ENCODE measurements at places on chromosomes 6 and 20.

GRCh38 chr20:53019464-53019863 is 47.3 kb downstream of the TSHZ2 start:
- no peak for DNase-seq

GRCh38 chr6:33834401-33835392 is 30.9 kb upstream of the MLN start:
- no peak for DNase-seq

DNA sequence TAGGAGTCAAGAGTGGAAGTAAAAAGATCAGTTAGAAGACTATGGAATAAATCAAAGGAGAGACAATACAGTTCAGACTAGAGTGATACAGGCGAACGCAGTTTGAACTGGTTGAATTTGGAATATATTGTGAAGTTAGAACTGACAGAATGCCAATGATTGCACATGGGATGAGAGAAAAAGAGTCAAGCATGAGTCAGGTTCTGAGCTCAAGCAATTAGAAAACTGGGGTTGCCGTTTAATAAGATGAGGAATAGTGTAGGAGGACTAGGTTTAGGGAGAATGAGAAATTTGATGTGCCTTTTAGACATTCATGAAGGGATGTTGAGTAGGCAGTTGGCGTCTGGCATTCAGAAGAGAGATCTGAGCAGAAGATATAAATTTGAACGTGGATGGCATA is 8.0 kb downstream of the RNF217 start:
- DNase-seq: no peak

- no peak for DNase-seq
Observed at GRCh38 chr6:157258878-157259277, 64.4 kb downstream of the TMEM242 start.

GRCh38 chr20:30419466-30419865 is 838.0 kb upstream of the DEFB115 start:
- DNase-seq: no peak

GRCh38 chr20:23367770-23368169 is 5.8 kb downstream of the GZF1 start:
- no peak for DNase-seq

GRCh38 chr6:163538331-163538730 is 123.8 kb downstream of the QKI start:
- no peak for DNase-seq

- peak; percentile 43 for DNase-seq
Observed at GRCh38 chr6:156599366-156599765, 177.8 kb upstream of the ARID1B start.

- DNase-seq: no peak
Observed at GRCh38 chr6:131027326-131027725, 35.7 kb downstream of the EPB41L2 start.

- DNase-seq: no peak
Observed at GRCh38 chr6:43765776-43766499, 4.1 kb upstream of the VEGFA start.

GRCh38 chr6:40176152-40176551 is 241.9 kb upstream of the MOCS1 start:
- DNase-seq: no peak

- DNase-seq: no peak
Observed at GRCh38 chr6:81636930-81637568, 115.4 kb downstream of the TENT5A start.

- DNase-seq: peak; percentile 95
Observed at GRCh38 chr6:1527073-1527457, 82.7 kb upstream of the FOXC1 start.

GRCh38 chr6:85798931-85799652 is 156.4 kb upstream of the SYNCRIP start:
- DNase-seq: no peak

GRCh38 chr6:31529329-31530150 is 778 bp downstream of the MCCD1 start:
- no peak for DNase-seq

DNA sequence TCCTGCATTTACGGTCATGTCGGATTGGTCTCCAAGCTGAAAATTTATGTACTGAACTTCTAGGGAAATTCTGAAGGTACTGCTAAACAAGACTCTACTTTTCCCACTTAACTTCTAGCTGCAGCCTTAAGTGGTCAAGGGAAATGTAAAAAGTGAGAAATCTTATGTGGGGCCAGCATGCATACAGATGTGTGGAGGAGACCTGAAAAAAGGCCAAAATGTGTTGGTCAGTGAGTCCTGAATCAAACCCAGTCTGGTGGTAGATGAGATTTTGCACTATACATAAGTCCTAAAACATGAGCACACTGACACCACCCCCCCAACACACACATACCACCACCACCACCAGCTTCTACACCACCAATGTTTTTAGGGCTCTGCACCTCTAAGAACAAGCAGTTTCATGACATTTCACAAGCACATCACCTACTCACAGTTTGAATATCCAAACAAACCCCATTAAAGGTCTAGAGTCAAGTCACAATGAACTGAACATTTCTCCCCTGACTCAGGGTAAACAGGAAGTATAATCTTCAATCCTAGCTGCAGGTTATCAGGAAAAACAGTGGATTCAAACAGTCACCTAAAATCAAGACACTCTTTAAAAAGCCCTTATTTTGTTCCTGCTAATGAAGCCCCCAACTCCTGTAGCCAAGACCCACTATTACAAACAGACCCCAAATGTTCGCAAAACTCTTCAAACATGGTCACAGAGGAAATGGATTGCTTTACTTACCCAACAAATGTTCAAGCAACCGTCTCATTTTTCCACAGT is 1.6 kb downstream of the ZMYND8 start:
- DNase-seq: no peak

GRCh38 chr6:69792292-69792691 is 4.5 kb downstream of the LMBRD1 start:
- peak; percentile 59 for DNase-seq

DNA sequence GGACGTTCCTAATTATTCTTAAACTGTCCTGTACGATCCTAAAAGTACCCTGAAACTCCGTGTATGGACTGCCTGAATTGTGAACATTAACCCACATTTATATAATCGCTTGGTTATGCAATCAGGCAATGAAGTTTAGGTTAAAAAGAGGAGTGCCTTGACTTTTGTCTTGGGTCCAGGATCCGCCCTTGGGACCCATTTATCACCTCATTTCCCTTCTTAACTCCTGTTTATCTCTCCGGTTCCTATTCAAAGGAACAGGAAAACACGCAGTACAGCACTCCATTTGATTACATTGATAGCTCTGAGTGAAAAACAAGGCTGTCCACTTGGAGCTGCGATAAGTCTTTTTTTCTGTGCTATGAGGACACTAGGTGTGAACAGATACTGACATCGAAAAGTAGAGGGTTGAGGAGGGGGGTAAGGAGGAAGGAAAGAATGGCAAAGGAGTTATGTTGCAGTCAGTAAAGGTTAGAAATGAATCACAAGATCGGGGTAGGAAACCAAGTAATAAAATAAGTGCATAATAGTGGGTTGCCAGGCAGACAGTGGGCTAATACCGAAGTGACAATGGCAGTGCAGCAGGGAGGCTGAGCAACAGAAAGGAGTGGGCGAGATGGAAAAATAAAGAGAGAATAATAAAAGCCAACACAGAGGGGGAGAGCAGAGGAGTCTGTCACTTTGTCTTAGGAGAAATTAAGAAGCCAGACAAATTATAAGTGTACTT is 15.9 kb upstream of the PCK1 start:
- DNase-seq: peak; percentile 13

DNA sequence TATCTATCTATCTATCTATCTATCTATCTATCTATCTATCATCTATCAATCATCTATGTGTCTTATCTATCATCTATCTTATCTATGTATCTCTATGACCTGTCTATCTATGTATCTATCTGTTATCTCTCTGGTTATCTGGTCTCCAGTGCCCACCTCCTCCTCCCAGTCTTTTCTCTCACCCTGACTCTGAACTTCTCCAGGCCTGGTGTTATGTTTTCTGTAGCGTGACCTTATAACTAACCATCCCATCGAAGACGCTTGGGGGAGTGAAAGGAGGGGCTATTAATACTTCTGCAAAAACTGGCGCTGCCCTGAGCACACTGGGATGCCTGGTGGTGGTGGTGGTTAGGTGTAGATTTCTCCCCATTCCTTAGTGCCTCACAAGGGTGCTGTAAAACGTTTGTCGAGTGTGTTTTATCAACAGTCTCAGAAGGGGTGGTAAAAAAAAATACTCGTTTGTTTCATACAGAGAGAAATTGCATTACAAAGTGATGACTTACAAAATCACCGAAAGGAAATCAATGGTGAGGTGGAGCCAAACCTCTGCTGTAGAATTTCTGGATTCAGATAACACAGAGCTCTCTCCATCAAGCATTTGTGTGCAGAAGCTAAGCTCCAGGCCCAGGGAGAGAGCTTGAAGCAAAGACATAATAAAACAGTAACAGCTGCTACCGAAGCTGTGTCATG is 156.2 kb downstream of the BCAS1 start:
- DNase-seq: peak; percentile 80

DNA sequence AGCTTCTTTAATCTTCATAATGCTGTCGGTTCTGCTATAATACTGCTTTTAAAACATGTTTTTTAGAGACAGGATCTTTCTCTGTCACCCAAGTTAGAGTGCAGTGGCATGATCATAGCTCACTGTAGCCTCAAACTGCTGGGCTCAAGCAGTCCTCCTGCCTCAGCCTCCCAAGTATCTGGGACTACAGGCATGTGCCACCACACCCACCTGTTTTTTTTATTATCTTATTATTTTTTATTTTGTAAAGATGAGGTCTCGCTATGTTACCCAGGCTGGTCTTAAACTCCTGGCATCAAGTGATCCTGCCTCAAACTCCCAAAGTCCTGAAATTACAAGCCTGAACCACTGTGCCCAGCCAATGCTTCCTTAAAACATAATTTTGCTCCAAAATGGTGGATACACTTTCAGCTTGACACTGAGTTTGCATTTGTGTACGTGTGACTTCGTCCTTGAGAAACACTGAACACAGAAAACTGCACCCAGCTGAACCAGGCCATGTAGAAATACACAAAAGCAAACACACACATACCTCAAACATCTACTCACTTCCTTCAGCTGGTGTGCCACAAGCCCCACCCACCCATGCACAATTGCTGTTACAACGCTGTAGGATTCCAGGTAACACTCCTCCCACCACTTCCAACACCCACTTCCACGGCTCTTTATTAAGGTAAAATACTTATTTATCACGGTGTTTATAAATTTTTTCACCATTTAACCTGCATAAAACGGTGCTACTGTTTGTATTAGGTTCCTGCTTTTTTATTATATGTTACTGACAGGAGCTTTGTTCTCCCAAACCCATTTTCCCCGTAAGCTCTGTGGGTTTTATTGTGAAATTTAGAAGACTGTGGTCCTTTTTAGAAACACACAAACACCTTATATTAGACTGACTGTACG is 109.1 kb downstream of the TSHZ2 start:
- DNase-seq: no peak

DNA sequence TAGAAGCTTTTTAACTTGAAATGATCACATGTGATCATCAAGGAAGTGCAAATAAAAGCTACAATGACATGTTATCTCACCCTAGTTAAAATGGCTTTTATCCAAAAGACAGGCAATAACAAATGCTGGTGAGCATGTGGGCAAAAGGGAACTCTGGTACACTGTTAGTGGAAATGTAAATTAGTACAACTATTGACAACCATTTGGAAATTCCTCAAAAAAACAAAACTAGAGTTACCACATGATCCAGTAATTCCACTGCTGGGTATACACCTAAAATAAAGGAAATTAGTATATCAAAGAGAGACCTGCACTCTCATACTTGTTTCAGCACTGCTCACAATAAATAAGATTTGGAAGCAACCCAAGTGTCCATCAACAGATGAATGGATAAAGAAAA is 108.7 kb downstream of the HTR1B start:
- no peak for DNase-seq

GRCh38 chr6:42720739-42721138 is 1.7 kb downstream of the PRPH2 start:
- no peak for DNase-seq

GRCh38 chr6:32226434-32226833 is 2.6 kb upstream of the NOTCH4 start:
- DNase-seq: no peak

DNA sequence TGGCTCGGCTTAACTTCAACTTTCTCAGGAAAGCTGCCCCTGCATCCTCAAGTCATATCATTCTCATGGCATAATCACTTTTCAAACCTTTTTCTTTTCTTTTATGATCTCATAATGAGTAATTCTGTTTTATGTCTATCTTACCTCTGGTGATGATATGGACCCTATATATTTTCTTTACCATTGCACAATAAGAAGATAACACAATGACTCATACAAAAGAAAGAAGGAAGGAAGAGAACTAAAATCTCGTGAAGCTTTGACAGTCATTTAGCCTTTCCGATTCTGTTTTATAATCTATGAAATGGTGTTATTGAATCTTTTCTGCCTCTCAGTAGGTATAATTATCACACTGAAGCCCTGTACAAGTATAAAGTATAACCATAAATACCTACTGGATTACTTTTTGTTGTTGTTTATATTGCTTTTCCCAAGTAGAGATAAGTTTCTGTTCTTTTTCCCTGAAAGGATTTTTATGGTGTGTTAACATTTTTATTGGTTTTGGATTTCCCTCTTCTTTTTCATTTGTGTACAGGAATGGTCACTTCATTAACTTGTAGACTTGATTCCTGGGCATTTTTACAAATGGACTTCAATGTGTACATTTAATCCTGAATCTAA is 300.9 kb downstream of the LAMA2 start:
- peak; percentile 56 for DNase-seq

- DNase-seq: no peak
Observed at GRCh38 chr6:30494291-30494861, 5.1 kb downstream of the HLA-E start.

DNA sequence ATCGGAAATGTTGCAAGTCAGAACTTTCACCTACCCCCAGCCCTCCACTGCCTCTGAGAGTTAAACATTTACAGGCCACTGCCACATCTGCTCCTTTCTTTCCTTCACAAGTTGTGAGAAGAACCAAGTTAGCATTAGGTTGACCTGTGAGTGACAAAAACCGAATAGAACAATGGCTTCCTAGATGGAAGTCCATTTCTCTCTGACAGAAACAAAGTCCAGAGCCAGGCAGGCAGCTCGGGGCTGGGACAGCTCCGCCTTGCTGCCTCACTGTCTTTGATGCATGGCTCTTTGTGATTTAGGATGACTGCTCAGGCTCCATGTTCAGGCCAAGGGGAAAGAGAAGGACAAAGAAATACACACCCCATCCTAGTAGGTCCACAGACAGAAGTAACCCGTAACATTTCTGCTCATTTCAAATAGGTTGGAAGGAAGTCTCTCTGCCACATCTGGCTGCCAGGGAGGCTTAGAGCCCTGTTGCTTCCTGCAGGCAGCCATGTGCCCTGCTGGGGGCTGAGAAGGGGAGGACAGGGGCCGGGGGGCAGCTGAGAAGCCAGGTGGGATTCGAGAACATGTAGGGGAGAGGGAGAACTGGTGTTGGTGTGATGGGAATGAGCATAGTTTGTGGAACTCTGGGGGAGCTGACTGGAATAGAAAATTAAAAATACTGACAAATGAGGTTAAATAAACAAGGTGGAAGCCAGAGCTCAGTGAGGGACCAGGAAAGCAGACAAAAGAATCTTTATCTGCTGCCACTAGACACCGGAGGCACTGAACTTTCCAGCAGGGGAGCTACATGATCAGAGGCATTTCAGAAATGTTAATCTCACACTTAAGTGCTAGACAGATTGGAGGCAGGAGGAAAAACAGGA is 19.5 kb upstream of the IER3 start:
- DNase-seq: no peak

Data from muscle of leg (tissue), 16 donors.